ENCODE measurements at places on chromosomes 11 and 22.

GRCh38 chr22:47452184-47452583 lies 689.7 kb downstream of the TBC1D22A start:
- DNase-seq = no peak

GRCh38 chr22:36355362-36355761 lies 32.4 kb downstream of the MYH9 start:
- peak; percentile 71 for DNase-seq

GRCh38 chr22:29041408-29041807 lies 20.2 kb downstream of the C22orf31 start:
- peak; percentile 79 for DNase-seq

DNA sequence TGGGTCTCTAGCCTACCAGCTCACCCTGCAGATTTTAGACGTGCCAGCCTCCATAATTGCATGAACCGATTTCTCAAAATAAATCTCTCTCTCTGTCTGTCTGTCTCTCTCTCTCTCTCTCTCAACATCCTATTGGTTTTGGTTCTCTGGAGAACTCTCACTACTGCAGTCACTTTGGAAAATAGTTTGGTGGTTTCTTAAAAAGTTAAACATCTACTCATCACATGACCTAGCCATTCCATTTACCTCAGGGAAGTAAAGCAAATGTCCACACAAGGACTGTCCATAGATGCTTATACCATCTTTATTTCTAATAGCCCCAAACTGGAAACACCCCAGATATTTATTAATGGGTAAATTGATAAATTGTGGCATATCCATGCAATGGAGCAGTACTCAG lies 119.5 kb downstream of the SNX19 start:
- DNase-seq = no peak

- DNase-seq = no peak
These were observed 18.1 kb downstream of the MCM5 start for GRCh38 chr22:35418088-35418487.

- DNase-seq = no peak
These were observed 38.0 kb upstream of the ARFGAP3 start for GRCh38 chr22:42895087-42895486.

- DNase-seq = no peak
These were observed 38.2 kb downstream of the TOM1 start for GRCh38 chr22:35337932-35338331.

- DNase-seq = no peak
These were observed 504 bp downstream of the CFL1 start for GRCh38 chr11:65857500-65857852.

GRCh38 chr11:128893578-128894285 lies 2.6 kb downstream of the KCNJ5 start:
- no peak for DNase-seq

- peak; percentile 51 for DNase-seq
These were observed 260.8 kb downstream of the LARGE1 start for GRCh38 chr22:33659448-33659847.

GRCh38 chr22:38504731-38505540 lies 1.2 kb downstream of the DDX17 start:
- peak; percentile 40 for DNase-seq

Measured in fibroblast of upper back skin (primary cell).